ENCODE measurements at places on chromosomes 1 and 21.

DNA sequence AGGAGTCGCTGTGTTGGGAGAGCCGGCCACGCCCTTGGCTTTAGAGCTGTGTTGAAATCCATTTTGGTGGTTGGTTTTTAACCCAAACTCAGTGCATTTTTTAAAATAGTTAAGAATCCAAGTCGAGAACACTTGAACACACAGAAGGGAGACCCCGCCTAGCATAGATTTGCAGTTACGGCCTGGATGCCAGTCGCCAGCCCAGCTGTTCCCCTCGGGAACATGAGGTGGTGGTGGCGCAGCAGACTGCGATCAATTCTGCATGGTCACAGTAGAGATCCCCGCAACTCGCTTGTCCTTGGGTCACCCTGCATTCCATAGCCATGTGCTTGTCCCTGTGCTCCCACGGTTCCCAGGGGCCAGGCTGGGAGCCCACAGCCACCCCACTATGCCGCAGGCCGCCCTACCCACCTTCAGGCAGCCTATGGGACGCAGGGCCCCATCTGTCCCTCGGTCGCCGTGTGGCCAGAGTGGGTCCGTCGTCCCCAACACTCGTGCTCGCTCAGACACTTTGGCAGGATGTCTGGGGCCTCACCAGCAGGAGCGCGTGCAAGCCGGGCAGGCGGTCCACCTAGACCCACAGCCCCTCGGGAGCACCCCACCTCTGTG lies 4.7 kb downstream of the C1orf35 start:
- no peak for DNase-seq

- DNase-seq = no peak
Measured at GRCh38 chr1:241605146-241605805, 34.9 kb downstream of the CHML start.

GRCh38 chr1:112034277-112034676 lies 44.8 kb upstream of the KCND3 start:
- DNase-seq = no peak

DNA sequence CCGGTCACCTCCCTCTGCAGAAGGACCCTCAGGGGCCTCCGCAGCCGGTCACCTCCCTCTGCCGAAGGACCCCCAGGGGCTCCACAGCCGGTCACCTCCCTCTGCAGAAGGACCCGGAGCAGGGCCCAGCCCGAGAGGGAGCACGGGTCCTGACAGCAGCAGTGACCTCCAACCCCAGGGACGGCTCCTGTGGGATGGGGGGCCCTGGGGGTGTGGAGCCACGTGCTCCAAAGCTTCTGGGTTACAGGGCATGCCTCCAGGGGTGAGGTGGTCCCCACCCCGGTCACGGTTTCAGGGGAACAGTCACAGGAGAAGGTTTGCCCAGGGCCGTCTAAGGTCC lies 40.3 kb downstream of the SLC19A1 start:
- DNase-seq = no peak
